NCI-H510A treated with DMSO at 0.1 percent for 48 hours (cell line): ENCODE measurements at places on chromosomes 5 and 9.

- no peak for DNase-seq
Observed at GRCh38 chr9:73845539-73845938, 651.6 kb upstream of the RORB start.

DNA sequence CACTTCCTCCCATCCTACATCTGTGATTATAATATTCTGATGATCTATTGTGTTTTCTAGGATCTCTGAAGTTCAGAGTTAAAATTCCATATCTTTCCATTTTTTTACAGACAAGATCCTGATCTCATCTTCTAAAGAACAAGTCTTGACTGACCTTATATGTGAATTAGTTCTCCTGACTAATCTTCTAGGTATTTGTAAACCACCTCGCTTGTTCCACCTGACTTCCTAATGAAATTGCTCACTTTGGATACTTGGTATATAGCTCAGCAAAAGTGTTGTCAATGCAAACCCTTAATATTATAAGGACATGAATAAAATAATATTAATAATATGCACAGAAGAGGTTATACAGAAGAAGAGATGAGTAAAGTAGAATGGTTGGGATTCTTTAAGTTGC lies 68.2 kb upstream of the NR4A3 start:
- DNase-seq, result no peak

DNA sequence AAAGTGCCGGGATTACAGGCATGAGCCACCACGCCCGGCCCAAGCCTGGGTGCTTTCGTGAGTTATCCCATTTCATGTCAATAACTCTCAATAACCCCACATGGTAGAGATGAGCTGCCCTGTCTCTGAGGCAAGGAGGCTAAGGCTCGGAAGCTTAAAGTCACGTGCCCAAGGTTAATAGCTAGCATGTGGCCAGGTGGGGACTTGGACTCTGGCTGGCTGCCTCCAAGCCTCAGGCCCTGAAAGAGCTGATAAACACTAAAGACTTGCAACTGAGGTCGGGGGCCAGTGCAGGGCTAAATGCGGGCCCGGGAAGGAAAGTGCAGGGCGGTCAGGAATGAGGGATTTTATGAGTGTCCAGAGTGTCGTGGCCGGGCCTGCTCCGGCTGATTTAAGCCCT lies 30.9 kb upstream of the BARHL1 start:
- no peak for DNase-seq

DNA sequence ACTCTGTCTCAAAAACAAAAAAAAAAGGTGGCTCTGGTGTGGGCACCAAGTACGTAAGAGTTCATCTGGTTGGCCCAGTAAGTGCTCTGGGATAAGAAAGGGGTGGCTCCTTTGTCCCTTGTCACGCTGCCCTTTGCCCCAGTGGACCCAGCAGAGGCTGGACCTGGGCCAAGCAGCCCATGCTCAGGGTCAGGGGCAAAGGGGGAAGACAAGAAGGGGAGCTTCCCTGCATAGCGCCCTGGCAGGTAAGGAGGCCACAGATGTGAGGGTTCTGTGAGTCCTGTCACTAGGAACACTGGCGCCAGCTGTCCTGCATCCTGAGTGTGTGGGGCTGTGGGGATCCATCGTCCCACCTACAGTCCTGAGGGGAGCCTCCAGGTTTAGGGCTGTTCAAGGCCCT lies 65.3 kb downstream of the GADD45G start:
- no peak for DNase-seq

GRCh38 chr9:5482194-5482593 lies 28.1 kb upstream of the PDCD1LG2 start:
- no peak for DNase-seq

- DNase-seq, result no peak
Observed at GRCh38 chr5:80168388-80169028, 87.3 kb downstream of the SERINC5 start.

- peak; percentile 41 for DNase-seq
Observed at GRCh38 chr9:94085062-94085639, 887 bp downstream of the PTPDC1 start.

DNA sequence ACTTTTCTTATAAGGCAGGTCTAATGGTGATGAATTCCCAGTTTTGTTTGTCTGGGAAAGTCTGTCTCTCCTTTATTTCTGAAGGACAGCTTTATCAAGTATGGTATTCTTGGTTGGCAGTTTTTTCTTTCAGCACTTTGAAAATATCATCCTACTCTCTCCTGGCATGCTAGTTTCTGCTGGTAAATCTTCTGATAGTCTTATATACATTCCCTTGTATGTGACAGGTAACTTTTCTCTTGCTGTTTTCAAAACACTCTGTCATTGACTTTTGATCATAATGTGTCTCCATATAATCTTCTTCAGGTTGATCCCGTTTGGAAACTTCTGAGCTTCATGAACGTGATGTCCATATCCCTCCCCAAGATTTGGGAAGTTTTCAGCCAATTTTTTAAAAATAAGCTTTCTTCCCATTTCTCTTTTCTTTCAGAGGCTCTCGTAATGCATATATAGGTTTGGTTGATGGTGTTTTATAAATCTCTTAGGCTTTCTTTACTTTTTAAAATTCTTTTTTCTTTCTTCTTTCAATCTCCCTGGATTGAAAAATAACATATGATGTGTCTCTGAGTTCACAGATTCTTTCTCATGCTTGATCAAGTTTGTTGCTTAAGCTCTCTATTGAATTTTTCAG lies 22.5 kb upstream of the GRAMD2B start:
- DNase-seq, result no peak

DNA sequence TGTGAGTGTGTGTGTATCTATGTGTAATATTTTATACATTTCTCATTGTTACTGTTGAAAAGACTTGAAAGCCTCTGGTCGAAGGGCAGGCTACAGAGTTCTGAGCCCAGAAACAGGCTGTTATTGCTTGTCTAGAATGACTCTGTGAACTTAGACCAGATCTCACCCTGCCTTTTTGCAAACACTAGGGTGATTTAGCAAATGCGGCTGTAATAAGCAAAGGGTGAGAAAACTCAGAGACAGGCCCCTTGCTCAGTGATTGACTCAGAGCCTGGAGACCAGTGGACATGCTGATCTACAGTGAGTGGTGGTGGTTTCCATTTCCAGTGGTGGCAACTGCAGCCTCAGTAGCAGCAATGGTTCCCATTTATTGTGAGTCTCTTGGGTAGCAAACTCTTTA lies 183.7 kb downstream of the ATP10B start:
- DNase-seq, result no peak

- no peak for DNase-seq
Observed at GRCh38 chr5:103247118-103247517, 11.4 kb upstream of the MACIR start.

GRCh38 chr5:65893749-65894430 lies 32.5 kb upstream of the ERBIN start:
- no peak for DNase-seq

GRCh38 chr5:111159845-111160244 lies 64.3 kb upstream of the CAMK4 start:
- DNase-seq, result no peak

DNA sequence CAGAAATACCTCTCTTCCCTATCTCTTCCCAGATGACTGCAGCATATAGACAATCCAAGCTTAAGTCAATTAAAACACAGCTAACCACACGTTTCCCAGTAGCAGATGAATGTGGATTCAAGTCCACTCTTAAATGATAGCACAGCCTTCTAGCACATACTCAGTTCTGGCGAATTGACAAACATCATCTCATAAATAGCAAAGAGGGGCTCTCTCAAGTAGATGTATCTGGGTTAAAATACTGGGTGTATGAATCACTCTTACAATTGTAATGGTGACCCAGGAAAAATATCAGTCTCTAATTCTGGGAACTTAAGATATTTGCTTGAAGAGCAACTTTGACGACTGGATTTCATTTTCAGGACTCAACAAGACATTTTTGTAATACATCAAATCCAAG lies 67.0 kb upstream of the HAPLN1 start:
- no peak for DNase-seq

DNA sequence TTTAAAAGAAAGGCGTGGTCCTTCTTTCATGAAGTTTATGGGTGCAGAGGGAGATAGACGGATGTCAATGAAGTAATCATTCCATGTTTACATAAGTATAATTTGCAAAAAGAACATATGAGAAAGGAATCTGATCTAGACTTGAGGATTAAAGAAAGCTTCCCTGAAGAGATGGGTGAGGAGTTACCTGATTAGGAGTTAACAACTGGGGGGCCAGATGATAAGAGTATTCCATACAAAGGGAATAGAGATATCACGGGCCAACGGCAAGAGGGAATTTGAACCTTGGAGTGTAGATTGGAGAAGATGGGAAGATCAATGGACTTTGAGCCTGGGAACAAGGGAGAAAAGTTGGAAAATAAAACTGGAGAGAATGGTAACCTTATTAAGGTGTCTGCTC lies 1959.9 kb upstream of the WWC1 start:
- DNase-seq, result no peak

DNA sequence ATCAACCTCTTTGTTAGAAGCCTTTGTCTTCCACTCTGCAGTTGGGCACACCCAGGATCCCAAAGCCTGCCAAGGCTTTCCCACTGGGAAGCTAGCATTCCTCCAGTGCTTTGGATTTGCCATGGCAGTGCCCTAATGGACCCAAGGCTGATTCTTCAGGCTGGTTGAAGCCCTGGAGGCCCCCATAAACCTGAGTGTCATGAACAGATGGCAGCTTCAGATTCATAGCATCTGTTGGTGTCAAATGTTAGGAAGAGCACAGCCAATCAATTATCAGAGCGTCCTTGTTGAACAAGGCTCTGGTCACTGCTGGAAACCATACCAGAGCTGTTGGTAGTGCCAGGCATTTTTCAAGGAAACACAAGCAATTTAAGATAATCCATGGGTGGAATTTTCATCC lies 241.1 kb upstream of the KLF4 start:
- no peak for DNase-seq

DNA sequence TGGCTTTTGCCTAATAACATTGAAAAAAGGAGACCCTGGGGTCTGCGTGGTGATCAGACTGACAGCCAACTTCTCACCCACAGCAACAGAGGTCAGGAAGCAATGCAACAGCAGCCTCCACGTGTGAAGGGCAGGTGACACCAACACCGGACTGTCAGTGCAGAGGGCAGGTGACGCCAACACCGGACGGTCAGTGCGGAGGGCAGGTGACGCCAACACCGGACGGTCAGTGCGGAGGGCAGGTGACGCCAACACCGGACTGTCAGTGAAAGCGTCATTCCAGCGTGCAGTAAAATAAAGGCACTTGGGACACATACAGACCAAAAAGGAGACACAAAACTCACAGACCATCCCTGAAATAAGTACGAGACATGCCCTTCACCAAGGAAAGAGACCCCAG lies 37.2 kb upstream of the CEP72 start:
- no peak for DNase-seq

DNA sequence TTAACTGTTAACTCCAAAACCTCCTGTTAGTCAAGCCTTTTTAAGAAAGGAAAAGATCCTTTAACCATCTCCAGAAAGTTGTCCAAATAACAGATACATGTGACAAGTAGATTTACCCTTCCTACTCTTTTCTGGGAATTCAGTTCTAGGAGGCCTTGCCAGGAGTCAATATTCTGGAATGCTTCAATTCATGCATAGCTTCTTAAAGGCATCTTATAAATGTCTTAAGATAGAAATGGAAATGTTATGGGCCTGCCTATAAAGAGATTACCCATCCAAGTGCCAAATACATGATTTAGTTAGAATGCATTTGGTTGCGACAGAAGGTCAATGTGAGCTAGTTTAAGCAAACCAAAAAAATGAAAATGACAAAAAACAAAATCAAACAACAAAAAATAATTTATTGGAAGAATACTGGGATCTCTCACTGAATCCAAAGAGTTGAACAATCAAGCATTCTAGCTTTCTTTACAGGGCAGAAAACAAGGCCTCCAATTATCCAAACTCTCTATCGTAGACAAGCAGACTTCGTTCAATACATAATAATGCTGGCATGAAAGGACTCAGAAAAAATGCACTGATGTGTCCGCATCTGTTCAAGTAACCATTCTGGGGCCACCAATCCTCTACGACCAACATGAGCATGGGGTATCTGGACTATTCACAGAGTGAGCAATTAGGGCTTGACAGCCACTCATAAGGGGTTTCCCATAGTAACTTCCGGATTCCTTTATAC lies 188.6 kb downstream of the CTNND2 start:
- no peak for DNase-seq

DNA sequence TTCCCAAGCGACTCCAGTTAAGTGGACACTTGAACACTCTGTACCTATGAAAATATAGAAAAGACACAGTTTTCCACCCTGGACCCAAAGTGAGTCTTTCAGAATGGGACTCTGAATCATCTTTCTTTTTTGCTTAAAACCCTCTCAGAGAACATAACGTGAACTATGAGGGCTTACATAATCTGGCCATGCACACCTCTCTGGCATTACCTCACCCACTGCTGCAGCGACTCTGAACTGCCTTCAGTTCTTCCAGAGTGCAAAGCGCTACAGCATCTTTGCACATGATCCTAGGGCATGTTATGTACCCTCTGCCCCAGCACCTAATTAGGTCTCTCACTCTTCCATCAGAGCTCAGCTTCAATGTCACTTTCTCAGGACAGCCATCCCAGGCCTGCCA lies 186.2 kb downstream of the RORB start:
- no peak for DNase-seq

GRCh38 chr5:129101794-129102193 lies 7.2 kb downstream of the ISOC1 start:
- no peak for DNase-seq

DNA sequence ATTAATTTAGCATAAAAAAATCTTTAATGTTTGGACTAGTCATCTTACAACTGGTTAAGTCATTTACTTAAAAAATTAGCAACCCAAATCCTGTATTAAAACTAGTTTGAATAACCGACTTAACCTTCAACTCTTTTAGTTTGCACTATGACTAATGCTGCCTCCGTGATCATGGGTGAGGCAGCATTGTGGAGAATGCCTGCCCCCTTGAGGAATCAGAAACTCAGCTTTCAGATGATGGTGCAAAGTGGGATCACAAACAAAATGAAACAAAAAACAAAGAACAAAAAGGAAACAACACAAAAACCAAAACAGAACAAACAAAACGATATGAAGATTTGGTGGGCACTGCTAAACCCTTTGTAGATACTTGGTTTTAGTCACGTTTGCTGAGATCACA lies 127.0 kb upstream of the PALM2AKAP2 start:
- no peak for DNase-seq

- DNase-seq, result no peak
Observed at GRCh38 chr9:3189113-3189861, 336.5 kb downstream of the RFX3 start.

DNA sequence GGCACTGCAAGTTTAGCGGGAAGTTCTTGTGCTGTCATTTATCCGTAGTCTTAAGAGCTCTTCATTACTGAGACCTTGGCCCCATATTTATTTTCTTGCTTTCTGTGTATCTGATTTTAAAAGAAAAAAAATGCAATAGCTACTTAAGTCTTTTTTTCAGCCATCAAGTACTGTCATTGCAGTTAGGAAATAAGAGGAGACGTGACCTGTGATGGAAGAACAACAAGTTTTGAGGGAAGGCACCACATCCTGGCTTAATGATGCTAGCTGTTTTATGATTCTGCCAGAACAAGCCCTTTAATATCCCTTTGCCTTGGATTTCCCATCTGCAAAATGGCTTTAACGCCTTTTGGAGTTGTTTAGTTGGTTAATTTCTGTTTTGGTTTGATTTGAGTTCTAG lies 3.8 kb downstream of the RGMB start:
- DNase-seq, result no peak
